SK-MEL-5 (cell line): ENCODE measurements at places on chromosomes 3 and 15.

- no peak for DNase-seq
Measured at GRCh38 chr3:107221856-107222255, 155.4 kb upstream of the CCDC54 start.

DNA sequence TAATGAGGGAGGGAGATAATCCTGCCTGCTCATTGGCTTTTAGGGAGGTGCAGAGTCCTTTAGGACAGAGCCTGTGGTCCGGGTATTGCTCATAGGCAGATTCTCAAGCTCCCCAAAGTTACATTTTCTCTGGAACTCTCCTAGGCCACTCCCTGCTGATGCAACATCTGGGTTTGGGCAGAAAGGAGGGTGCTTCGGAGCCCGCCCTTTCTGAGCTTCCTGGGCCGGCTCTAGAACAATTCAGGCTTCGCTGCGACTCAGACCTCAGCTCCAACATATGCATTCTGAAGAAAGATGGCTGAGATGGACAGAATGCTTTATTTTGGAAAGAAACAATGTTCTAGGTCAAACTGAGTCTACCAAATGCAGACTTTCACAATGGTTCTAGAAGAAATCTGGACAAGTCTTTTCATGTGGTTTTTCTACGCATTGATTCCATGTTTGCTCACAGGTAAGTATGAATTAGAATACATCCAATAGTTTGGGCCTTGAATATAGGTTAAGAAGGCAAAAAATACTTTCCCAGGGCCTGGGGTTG, at the start of gene IL20RB:
Gene IL20RB, plus strand, starts transcription at position 233 of the 538 bp plus-strand sequence. Its CDS starts 131 bp downstream, at position 364.
- DNase-seq, result no peak

DNA sequence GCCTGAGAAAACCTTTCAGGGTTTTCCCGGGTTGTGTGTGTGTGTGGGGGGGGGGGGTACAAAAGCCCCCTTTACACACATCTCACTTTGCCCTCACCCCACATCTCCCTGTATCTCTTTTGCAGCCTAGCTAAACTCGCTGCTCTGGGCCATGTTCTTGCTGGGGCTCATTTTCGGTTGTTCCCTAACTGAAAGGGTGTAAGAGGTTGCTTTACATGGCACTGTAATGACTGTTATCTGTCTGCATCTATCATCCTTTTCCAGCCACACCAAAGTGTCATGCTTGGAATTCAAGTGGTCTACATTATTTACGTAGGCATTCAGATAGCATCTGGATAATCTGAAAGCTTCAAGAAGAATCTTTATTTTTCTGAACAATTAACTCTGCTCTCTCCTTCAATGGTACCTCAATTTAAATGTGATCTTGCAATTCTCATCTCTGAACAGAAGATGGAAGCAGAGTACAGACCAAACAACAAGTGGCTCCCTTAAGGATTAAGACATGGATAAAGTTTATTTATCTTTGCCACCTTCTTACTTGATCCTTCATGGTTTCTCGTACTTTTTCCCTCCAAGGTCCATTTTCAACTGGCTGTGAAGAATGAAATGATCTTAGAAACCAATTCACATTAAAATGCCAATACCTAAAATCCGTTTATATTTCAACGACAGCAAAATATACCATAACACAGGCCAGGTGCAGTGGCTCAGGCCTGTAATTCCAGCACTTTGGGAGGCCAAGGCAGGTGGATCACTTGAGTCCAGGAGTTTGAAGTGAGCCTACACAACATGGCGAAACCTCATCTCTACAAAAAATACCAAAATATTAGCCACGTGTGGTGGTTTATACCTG, 34.9 kb downstream of the DCLK3 start:
- DNase-seq, result peak; percentile 65

DNA sequence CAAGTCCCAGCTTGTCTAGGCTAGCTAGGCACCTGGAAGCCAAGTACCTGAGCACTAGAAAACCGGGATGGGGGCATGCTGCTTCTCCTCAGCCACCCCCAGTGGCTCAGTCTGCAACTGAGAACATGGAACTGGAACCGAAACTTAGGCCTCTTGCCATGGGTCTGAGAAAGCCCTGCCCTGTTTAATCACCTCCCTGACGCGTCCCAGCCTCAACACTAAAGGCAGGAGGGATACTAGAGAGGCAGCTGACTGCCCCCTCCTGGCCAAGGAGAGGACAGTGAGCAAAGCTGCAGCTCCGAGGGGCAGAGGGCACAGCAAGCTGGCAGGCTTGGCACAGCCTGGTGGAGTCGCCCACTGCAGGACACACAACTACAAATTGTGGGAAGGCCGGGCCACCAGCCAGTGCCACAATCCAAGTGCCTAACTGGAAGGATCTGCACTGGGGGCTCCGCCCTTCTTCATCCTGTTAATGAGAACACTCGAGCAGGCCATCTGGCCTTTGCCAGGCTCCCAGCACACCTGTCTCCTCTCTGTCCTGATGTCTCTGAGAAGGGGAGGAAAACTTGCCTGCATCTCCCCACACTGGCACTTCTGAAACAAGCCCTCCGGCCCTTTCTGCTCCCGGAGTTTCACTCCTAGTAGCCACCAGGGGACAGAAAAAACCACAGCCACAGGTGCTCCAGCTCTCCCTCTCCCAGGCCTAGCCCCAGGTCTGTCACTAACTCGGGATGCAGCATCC, 53.7 kb downstream of the BDH1 start:
- peak; percentile 80 for DNase-seq

GRCh38 chr3:9673082-9673481, 23.8 kb downstream of the MTMR14 start:
- no peak for DNase-seq

- no peak for DNase-seq
Measured at GRCh38 chr3:197846491-197846890, 55.4 kb downstream of the LRCH3 start.

DNA sequence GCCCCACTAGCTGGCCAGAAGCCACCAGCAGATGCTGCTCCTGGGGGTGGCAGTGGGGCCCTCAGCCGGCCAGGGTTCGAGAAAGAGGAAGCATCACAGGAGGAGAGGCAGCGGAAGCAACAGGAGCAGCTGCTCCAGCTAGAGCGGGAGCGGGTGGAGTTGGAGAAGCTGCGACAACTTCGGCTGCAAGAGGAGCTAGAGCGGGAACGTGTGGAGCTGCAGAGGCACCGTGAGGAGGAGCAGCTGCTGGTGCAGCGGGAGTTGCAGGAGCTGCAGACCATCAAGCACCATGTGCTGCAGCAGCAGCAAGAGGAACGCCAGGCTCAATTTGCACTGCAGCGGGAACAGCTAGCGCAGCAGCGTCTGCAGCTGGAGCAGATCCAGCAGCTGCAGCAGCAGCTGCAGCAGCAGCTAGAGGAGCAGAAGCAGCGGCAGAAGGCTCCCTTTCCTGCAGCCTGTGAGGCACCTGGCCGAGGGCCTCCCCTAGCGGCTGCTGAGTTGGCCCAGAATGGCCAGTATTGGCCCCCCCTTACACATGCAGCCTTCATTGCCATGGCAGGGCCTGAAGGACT, 17.5 kb upstream of the APEH start:
- DNase-seq, result peak; percentile 14

- DNase-seq, result no peak
Measured at GRCh38 chr3:138862531-138862923, 27.8 kb upstream of the PIK3CB start.

GRCh38 chr3:192128922-192129321, 598.4 kb downstream of the FGF12 start:
- no peak for DNase-seq

DNA sequence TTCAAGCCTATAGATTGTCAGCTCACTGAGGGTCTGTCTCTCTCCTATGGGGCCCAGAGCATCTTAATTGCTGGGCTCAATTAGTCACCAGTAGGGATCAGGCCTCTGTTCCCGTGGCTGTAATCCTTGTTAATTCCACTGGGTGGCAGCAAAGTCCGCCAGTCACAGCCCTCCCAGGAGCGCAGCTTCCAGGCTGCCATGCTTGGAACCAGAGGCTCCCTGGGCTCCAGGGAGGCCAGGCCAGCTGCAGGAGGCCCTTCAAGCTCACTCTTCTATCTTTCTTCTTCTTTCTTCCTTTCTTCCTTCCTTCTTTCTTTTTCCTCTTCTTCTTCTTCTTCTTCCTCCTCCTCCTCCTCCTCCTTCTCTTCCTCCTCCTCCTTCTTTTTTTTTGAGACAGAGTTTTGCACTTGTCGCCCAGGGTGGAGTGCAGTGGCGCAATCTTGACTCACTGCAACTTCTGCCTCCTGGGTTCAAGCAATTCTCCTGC, 14.4 kb downstream of the RNU5B-1 start:
- peak; percentile 86 for DNase-seq

DNA sequence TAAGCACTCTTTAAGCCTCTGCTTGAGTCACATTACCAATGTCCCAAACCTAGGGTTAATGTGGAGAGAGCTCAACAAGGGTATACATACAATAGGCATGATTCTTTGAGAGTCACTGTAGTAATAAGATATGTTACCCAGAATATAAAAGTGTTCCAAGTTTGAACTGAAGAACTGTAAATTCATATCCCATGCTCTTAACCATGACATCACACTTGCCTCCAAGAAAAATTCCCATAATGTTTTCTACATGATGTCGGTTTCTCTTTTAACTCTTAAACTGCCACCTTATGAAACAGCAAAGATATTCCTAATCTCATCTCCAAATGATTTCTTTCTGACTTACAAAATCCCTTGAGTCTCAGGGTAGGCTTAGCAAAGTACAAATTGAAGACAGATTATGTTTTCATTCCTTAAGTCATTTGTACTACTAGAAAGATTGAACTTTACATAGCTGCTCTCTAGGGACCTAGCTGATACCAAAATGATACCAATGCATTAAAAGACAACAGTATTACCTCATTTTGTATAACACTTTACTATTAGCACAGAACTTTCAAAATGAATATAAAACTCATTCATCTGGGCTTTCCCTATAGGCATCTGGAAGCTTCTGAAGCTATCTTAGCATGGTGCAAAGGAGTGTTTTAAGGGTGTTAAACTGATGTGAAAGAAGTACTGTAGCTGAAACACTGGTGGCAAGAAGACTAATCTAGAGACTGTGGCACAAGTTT, 127.1 kb downstream of the KCNMB2 start:
- DNase-seq, result no peak

GRCh38 chr15:97087006-97087741, 756.7 kb downstream of the NR2F2 start:
- DNase-seq, result no peak

DNA sequence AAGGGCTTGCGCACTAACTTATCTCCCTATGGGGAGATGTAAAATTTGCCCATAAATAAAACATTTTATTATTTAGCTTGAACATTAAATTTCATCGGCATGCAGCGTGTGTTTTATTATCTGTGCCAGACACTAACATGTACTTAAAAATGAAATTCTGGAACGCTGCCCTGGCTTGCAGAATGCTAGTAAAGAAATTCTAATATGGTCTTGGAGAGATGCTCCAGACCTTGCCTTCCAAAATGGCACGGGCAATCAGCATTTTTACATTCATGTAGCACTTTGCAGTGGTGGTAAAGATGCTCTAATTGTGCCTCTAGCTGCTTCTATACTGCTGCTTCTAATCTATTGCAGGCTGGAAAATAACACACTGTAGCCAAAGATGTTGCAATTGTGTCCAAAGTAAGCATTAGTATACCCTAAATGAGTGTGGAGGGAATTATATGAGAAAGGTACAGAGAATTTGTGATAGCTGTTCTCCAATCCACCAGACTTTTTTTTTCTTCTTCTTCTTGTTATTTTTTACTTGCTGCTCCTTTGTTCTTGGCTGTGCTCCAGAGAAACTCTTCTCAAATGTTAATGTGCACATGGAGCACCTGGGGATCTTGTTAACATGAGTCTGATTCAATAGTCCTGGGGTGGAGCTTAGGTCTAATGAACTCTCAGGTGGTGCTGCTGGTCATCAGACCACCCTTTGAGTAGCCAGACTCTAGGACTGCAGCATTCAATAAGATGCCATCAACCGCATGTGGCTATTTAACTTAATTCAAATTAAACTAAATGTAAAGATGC, 47.3 kb downstream of the CRABP1 start:
- no peak for DNase-seq

DNA sequence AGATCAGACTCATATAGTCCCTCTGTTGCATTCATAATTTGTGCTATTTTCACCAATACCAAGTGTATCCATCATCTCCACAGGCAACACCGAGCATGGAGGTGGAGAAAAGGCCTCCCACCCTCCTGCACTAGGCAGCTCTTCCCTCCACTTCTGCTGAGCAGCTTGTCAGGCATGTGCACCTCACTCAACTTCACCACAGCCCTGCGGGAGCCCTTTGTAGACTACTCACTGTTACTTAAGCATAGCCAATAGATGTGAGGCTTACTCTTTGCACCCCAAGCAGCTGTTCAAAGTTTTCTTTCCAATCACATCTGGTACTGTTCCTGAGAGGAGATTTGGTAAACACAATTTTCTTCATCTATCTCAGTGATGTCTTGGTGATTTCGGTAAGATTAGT, 16.9 kb upstream of the GUCA1C start:
- no peak for DNase-seq

DNA sequence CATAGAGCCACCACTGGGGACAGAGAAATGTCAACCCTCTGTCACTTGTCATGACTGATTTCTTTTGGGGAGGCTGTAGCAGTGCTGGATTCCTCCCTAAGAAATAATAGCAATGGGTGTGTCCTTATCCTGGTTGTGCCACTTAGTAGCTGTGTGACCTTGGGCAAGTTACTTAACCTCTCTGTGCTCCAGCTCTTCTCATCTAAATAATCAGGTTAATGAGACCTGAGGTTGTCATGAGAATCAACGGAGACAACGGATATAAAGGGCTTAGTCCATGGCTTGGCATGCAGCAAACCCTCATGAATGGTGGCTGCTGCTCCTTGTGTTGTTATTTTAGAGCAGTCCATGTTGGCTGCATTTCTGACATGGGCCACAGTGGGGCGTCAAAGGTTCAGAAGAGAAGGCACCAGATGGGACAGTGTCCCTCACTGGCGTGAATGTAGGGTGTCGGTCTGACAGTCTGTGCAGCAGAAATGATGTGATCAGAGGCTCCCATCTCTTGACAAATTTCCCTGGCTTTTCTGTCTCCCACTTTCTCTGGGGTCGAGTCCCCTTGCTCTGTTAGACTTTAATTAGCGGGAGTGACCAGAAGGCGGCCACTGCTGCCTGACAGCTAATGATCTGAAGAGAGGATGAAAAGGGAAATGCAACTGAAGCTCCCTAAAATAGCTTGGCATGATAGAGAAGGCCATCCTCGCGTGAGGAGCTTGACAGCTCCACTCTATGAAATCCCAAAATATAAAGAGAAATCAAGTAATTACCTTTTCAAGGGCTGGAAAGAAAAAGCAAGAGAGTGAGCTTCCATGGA, 209.4 kb downstream of the CADPS start:
- DNase-seq, result peak; percentile 85

GRCh38 chr3:106508331-106508893, 639.6 kb upstream of the CBLB start:
- DNase-seq, result no peak

GRCh38 chr3:130488288-130488687, 28.7 kb upstream of the COL6A6 start:
- no peak for DNase-seq

DNA sequence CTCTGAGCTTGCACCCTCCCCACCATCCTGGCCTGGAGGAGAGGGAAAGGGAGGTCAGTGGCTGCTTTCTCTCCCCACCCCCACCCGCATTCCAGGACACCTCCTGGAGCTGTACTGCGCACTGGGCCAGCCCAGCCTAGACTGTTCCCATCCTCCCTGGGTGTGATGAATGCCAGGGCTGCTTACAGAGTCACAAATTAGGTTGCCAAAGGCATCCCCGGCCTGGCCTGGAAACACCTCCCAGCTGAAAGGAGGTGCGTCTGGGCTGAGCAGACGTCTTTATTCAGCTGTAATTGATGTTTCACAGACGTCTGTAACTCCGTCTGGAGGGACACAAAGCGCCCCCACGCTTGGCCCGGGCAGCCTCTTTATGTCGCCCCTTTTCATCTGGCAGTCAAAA, 47.6 kb downstream of the RHCG start:
- DNase-seq, result no peak
